Stimulated activated CD4-positive, alpha-beta T cell treated with anti-CD3 and anti-CD28 coated beads, Interleukin-1b, Interleukin-23, amount 100 ng/mL, for 24 hours (primary cell): ENCODE measurements at places on chromosomes 13 and 19.
A peak's percentile ranks its signal among the peaks of the same experiment; 100 is the strongest.

DNA sequence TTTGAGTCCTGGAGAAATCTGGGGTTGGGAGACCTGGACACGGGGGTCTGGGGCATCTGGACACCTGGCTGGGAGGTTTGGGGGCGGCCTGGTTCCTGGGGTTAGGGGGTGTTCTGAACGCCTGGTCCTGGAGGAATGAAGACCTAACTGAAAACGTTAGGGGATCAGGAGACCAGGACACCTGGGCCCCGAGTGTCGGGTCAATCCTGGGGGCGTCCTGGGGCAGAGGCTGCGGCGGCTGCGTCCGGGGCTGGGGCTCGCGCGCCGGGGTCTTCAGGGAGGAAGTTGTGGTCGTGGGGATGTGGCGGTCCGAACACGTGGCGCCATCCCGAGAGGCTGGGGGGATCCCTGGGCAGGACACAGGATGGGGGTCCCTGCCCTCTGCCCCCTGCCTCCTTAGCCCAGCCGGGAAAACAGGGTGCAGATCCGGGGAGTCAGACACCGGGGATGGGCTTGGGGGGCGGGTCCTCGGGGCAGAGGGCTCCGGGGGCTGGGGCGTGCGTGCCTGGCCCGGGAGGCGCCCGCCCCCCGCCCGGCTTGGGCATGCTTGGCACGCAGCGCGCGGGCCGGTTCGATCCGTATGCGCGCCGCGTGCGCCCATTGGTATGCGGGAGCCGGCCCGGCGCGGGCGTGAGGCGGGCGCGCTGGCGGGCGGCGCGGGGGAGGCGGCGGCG lies 632 bp downstream of the NPAS1 start:
- DNase-seq = no peak

- no peak for DNase-seq
Observed at GRCh38 chr13:79625517-79625916, 144.6 kb downstream of the NDFIP2 start.

- DNase-seq = no peak
Observed at GRCh38 chr13:41426047-41426446, 31.3 kb upstream of the RGCC start.

DNA sequence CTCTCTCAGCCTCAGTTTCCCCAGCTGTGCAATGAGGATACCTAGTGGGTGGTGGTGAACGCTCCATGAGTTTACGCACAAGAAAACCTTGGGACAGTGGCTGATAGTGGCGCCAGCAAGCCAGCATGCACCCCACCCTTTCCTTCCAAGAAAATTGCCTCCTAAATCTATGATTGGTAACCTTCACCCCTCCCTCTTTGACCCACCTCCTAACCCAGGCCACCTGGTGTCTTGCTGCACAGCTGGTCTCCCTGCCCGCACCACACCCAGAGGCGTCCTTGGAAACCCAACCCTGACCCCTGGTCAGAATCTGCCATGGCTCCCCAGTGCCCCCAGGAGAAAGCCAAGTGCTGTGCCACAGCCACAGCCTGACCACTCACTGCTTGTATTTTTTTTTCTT lies 22.8 kb upstream of the BCL3 start:
- no peak for DNase-seq

GRCh38 chr13:58660826-58661225 lies 1029.3 kb downstream of the PCDH17 start:
- no peak for DNase-seq

DNA sequence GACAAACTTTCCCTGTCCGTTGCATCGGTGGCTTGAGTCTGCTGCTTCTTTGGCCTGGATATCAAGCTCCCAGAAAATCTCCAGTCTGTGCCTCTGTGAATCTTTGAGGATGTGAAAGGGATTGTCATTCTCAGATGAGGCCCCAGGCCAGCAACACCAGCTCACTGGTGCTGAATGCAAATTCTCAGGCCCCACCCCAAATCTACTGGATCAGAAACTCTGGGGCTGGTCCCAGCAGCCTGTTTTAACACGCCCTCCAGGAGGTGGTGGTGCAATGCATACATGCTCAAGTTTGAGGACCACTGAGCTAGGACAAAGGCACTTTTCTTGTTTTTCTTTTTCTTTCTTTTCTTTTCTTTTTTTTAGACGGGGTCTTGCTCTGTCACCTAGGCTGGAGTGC lies 23.6 kb downstream of the TNFSF11 start:
- no peak for DNase-seq

- DNase-seq = no peak
Observed at GRCh38 chr19:6059988-6060599, 50.2 kb downstream of the RFX2 start.

DNA sequence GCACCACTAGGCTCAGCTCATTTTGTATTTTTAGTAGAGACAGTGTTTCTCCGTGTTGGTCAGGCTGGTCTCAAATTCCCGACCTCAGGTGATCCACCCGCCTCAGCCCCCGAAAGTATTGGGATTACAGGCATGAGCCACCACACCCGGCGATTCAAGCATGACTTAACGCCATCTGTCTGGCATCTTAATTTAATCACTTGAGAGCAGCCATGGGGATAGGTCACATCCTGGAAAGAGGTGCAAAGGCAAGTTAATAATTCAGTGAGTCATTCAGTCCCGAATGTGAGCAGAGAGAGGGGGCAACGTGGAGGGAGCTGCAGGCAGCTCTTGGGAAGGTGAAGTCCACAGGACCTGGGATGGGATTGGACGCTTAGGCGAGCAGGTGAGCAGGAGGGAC lies 31.7 kb upstream of the USP29 start:
- no peak for DNase-seq

DNA sequence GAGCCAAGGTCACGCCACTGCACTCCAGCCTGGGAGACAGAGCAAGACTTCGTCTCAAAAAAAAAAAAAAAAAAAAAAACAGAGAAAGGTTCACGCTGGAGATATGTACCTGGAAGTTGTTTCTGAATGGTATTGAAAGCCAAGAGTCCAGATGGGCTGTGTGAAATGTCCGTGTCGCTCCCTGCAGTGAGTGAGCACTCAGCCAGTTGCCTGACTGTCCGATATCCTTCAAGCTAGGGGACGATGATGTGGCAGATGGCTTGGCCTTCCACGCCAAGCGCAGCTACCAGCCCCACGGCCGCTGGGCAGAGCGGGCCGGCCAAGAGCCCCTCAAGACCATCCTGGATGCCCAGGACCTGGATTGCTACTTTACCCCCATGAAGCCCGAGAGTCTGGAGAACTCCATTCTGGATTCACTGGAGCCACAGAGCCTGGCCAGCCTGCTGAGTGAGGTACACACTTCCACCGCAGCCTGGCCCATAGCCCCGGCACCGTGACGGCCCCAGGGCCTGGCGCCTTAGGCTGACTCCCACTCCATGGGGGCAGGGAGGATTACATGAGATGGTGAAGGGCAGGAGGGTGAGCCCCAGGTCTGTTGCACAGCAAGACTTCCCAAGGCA lies 11.7 kb upstream of the OVOL3 start:
- no peak for DNase-seq

DNA sequence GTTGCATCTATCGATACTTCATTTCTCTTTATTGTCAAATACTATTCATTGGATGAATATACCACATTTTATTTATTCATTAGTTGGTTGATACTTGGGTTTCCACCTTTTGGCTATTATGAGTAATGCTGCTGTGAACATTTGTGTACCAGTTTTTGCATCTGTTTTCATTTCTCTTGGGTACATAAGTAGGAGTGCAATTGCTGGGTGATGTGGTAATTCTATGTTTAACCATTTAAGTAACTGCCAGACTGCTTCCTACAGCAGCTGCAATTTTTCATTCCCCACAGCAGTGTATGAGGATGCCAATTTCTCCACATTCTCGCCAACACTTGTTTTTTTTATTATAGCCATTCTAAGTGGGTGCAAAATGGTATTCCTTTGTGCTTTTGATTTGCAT lies 2.6 kb downstream of the KCNJ14 start:
- DNase-seq = no peak

GRCh38 chr19:14615623-14616022 lies 32.7 kb downstream of the CLEC17A start:
- no peak for DNase-seq

DNA sequence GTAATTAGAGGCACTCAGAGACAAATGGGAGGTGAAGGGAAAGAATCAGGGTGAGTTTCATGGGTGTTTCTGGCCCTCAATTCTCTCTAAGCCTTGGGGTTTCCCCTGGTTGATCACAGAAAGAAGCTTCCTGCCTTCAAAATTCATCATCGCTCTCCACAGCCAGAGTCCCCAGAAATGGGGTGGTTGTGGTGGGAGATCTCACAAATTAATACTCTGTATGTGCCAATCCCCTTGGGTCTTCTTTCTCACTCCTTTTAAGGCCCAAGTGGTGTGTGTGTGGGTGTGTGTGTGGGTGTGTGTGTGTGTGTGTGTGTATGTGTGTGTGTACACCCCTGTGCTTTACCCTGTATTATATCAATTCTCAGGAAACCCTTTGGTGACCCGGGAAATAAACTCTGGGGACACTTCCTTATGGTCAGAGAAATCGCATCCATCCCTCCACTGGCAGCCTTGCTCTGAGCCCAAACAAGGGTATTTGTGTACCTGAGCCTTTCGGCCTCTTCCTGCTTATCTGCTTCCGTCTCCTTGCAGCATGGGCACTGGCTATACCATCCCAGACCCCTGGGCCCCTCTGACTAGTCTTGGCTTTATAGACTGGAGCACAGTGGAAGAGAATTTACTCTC lies 2.8 kb upstream of the FCGBP start:
- DNase-seq = no peak

- DNase-seq = no peak
Observed at GRCh38 chr13:102452836-102453235, 51.0 kb upstream of the FGF14 start.

- no peak for DNase-seq
Observed at GRCh38 chr13:49272296-49272695, 24.6 kb downstream of the CDADC1 start.

DNA sequence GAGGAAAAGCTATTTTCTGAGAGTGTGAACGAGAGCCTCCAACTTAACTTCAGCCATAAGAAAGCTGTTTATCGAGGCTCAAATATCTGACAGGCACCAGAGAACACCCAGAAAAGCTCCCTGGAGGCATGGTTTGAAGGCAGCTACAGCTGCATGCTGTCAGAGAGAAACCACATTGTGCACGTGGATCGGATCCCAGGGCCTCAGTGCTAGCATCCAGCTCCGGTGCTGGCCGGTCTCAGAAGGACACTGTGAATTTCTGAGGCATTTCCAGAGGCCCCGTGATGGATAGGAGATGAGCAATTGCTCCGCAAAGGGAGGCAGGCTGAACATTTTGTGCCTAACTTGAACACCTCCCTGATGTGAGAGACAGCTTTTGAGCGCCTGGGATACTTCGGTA lies 315.7 kb downstream of the FGF9 start:
- no peak for DNase-seq

GRCh38 chr19:1893791-1894190 lies 8.5 kb upstream of the ABHD17A start:
- DNase-seq = no peak

DNA sequence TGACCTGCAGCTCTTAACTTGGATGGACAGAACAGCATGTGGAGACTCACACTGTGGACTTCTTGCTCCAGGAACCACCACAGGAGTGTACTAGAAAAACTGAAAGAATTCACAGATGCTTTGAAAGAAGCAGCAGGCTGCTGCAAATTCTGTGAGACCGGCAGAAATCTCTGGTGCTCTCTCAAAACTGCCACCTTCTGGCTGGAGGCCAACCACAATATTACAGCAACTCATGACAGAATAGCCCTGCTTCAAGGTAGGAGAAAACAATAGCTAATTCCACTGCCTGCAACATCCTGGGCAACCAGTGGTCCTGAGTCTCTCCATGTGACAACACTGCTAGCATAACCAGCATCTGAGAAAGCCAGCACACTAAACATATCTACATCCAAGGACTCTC lies 26.9 kb downstream of the CDK8 start:
- DNase-seq = no peak

- no peak for DNase-seq
Observed at GRCh38 chr13:100088273-100088643, 635 bp upstream of the PCCA start.

GRCh38 chr13:51134763-51135365 lies 23.8 kb upstream of the C13orf42 start:
- DNase-seq = no peak

DNA sequence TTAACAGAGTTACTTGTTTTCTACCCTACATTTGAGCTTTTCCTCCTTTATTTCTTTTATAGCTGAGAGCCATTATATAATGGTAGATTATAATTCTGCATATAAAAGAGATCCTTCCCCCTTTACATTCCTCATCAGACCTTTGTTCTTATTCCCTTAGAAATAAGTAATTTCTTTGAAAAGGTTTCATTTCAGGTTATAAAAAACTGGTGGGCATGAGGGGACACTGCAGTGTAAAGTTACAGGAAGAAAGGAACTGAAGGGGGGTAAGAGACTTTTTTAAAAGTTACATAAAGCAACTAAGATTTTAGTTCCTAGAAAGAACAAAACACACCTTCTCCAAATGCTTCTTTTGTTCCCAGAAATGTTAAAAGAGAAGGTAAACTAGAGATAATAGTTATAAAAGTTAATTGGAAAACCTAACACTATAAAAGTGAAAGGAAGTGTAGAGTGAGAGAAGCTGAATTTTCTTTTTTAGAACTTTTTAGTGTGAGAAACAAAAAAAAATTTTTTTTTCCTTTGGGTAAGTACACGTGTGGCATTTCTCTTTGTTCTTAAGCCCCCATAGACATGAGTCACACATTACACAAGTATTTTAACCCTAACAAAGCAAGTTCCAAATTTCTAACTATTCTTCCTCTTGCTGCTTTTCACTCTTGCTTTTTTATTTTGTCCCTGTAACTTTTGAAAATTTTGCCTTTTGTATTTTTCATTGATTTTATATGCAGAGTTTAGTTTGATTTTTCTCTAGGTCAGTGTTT lies 106.4 kb upstream of the MLNR start:
- DNase-seq = no peak

DNA sequence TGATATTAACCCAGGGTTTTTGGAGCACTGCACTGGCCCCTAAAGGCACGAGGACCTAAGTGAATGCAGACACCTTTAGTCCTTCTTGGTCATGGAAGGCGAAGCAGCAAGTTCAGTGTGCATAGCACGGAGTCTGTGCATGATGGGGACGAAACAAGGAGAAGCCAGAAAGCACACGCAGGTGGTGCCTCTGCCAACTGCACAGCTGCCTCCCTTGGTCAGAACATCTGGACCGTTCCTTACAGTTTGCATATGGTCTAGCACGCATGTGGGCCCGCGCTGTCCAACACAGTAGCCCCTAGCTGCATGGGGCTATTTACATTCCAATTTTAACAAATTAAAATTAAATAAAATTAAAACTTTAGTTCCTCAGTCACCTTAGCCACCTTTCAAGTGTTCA lies 44.0 kb downstream of the FLT3 start:
- DNase-seq = no peak

GRCh38 chr19:55044771-55045716 lies 7.0 kb upstream of the GP6 start:
- no peak for DNase-seq

- no peak for DNase-seq
Observed at GRCh38 chr13:24742294-24742693, 21.7 kb upstream of the RNF17 start.

GRCh38 chr19:7705387-7706187 lies 3.7 kb upstream of the FCER2 start:
- DNase-seq = peak; percentile 57

DNA sequence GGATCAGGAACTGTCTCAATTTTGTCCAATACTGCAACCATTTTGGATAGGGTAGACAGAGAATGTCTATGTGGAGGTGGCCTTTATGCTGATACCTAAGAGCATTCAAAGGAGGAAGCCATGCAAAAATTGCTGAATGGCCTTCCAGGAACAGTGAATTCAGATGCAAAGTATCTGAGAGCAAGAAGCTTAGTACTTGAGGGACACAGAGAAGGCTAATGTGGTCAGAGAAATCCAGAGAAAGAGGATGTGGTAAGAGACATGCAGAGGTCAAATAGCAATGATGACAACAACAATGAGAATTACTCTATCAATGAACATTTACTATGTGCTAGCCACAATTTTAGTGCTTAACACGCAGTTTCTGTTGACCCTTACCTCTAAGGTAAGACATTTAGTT lies 785.6 kb upstream of the KLHL1 start:
- DNase-seq = no peak
